ENCODE measurements at places on chromosomes 11 and 22.
A peak's percentile ranks its signal among the peaks of the same experiment; 100 is the strongest.

DNA sequence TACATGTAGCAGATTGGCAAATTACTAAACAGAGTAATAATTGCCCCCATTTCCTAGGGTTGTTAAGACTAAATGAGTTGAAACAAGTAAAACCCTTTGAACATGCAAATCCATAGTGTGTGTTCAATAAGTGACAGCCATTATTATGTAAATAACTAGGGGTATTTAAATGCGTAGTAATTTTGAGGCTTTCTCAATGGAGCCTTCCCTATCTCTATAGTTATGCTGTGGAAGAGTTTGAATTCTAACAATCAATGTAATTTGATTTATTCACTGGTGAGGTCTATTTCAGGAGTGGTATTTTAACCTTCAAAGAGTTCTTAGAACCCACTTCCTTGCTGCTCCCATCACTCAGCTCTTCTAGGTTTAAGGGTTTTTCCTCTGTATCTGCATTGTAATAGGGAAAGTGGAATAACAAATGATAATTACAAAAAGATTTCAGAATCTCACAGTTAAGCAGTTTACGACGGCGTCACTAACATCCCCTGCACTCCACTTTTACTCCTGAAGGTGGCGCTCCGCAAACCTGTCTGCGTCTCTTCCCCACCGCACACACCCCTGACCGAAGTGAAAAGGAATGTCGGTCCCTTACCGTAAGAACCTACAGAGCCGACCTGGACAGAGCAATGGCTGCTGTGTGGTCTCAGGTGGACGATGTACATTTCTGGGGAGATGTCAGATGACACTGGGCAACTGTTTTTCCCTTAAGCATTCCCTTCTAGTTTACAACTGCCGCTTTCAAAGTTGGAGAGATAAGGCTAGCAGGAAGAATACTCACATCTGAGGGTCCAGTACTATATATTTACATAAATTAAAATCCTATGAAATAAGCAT, 80.8 kb downstream of the ZC3H12C start:
- DNase-seq, result peak; percentile 40

GRCh38 chr22:23047742-23048141, 22.6 kb upstream of the GNAZ start:
- DNase-seq, result no peak

DNA sequence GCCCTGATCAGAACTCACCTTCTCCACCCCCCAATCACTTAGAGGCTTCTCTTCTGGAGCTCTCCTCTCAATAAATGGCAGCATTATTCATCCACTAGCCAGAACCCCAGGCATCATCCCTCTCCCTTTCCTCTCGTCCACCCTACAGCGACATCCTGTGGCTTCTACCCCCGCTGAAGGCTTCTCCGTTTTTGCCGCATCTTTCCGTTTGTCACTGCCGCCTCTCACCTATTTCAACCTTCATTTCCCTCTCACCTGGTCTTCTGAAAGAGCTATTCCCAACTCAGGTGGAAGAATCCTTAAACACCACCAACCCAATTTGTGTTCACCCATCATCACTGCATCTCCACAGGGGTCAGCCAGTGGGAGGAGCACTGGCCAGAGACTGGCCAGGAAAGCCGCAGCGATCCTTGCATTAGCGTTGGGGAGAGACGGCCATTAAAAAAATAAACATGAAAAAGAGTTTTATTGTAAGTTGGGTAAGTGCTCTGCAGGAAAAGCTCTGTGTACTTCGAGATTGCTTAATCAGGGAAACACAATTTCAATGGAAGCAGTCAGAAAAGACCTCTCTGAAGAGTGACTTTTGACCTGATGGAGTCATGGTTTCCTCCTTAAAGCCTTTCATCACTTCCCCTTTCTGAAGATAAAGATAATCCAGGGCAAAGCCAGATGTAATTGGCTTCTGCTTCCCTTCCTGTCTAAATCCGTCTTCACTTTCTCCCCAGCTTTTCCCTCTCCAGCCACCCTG, 36.7 kb downstream of the SPATA19 start:
- DNase-seq, result no peak

- DNase-seq, result no peak
Measured at GRCh38 chr11:88293931-88294330, 43.6 kb downstream of the CTSC start.

DNA sequence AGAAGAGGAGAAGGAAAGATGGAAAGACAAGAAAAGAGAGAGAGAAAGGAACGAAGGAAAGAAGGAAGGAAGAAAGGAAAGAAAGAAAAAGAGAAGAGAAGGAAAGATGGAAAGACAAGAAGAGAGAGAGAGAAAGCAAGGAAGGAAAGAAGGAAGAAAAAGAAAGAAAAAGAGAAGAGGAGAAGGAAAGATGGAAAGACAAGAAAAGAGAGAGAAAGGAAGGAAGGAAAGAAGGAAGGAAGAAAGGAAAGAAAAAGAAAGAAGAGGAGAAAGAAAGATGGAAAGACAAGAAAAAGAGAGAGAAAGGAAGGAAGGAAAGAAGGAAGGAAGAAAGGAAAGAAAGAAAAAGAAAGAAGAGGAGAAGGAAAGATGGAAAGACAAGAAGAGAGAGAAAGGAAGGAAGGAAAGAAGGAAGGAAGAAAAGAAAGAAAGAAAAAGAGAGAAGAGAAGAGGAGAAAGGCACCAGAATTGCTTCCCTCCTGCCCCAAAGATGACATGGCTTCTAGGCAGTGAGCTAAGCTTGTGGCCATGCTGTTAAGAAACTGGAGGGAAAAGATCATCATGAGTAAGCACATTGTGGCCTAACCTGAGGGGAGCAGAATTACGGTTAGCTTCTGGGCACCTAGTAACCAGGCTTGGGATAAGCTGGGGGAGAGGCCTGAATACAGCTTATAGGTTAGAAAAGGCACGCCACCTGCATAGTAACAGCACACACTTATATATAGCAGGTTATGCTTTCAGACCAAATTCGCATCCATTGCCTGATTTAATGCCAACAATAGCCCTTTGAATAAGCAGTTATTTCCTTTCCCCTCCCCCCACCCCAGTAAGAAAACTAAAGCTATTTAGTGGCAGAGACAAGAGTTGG, 2.3 kb upstream of the ST3GAL4 start:
- DNase-seq, result no peak

DNA sequence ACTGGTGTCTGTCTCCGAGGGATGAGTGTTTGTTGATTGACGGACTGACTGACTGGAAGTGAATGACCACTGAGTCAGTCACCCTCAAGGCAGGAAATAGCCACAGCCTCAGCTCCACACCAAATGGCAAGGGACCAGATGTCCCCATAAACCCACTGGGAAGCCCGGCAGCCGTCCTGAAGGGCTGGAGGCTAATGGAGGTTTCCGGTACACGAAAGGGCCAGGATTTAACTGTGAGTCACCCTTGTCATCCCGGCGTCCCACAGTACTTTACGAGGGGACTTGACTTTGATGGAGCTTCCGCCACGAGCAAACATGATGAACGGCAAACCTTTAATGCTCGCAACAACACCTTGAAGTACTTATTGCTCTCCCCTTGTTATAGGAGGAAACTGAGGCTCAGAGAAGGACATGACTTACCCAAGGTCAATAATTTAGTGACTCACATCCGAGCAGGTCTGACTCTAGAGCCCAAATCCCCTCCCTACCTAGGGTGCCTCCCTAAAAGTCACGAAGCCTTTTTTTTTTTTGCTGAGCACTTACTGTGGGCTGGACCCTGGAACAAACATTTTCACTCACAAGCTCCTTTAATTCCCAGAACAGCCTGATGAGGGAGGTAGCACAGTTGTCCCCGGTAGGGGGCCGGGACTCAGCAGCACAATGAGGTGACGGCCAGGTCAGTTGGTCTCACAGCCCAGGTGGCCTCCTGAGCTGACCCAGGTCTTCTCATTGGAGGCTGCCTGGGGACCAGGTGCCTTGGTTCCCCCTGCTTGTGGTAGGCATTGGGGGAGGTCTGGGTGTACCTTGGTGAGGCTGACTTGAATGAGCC, 25.2 kb upstream of the GCAT start:
- DNase-seq, result no peak

GRCh38 chr11:117917591-117918151, 11.5 kb downstream of the TMPRSS13 start:
- DNase-seq, result no peak

DNA sequence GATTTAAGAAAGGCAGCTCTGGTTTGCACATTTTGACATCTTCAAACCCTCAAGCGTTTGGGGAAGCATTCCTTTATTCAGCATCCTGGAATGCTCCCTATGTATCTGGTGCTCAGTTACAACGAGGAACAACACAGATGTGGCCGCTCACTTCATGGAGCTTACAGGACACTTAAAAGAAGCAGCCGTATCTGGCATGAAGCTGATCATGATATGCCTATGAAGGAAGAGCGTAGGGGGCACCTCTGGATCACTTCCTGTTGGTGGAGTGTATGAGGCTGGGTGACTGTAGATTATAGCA, 72.3 kb upstream of the TP53I11 start:
- no peak for DNase-seq

GRCh38 chr11:68727783-68728182, 23.5 kb downstream of the TESMIN start:
- no peak for DNase-seq

GRCh38 chr11:110303414-110303826, 7.0 kb upstream of the RDX start:
- DNase-seq, result no peak

- no peak for DNase-seq
Measured at GRCh38 chr22:21014726-21015465, at the start of gene P2RX6. TSS of gene P2RX6 (plus strand) at chr22:21015165. CDS start at chr22:21015175, 10 bp downstream.

DNA sequence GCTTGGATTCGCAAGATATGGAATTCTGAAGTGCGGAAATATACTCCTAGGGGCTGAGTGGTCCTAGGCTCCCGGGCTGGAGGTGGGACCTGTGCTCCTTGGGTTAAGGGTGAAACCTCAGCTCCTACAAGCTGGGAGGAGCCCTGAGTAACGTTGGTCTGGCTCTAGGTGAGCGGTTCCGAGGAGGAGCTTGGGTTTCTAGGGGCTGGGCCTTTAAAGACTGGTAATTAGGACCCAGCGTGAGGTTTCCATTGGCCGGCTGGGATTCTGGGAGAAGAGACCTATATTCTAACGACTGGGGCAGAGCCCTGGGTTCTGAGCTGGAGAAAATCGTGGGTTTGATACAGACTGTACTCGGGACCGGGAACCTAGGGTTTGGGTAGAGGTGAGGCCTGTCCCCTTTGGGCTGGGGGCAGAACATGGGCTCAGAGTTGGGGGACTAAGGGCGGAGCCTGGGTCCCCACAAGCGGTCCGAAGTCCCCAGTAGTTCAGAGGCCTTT, 882 bp upstream of the MAP4K2 start:
- DNase-seq, result no peak

DNA sequence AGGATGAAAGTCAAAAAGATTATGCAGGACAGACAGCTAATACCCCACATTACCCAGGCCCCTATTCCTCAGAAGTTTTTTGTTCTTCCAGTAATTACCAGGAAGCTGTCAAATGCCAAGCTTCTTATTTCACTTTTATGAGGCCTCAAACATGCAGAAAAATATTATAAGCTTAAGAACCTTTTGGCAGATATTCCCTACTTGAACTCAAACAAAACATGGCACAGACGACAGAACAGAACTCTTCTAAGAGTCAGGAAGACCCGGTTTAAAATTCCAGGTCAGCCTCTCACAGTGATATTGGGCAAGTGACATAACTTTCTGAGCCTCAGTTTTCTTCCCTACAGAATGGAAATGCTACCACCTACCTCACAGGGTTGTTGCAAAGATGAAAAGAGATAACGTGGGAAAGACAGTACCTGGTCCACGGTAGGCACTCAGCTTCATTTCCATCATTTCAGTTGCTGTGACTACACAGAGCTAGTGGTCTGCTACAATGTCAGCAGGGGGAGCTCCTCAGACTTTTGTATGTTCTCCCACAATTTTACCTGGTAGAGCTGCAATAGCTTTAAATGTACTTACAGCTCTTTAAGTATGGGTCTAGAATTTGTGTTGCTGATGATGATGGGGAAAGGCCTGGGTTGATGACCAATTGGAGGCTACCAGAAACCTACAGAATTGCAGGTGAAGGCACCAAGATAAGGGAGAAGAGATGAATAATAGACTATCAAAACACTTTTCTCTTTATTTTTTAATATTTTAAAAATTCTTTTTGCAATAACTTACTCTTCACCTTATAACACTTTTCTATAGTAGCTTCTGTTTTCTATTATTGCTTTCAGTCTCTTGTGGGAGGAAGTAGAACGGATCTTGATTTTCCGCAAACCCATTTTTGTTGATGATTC, 98.3 kb upstream of the CHRM4 start:
- DNase-seq, result no peak

DNA sequence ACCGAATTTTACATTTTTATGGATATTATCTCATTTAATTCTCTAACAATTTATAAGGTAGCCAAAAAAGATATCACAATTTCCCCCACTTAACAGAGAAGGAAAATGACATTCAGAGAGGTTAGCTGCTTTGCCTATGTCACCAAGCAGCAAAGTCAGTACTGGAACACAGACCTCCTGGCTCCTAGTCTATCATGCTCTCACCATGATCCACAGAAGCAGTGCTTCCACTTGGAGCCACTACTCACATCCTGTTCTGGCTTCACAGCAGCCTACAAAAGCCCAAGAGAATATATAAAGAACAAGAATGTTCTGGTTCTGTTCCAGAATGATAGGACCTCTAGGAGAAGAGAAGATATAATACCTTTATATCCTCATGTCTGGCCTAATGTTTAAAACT, 59.5 kb upstream of the SCUBE2 start:
- DNase-seq, result no peak
